ENCODE measurements at places on chromosomes 3 and 15.

DNA sequence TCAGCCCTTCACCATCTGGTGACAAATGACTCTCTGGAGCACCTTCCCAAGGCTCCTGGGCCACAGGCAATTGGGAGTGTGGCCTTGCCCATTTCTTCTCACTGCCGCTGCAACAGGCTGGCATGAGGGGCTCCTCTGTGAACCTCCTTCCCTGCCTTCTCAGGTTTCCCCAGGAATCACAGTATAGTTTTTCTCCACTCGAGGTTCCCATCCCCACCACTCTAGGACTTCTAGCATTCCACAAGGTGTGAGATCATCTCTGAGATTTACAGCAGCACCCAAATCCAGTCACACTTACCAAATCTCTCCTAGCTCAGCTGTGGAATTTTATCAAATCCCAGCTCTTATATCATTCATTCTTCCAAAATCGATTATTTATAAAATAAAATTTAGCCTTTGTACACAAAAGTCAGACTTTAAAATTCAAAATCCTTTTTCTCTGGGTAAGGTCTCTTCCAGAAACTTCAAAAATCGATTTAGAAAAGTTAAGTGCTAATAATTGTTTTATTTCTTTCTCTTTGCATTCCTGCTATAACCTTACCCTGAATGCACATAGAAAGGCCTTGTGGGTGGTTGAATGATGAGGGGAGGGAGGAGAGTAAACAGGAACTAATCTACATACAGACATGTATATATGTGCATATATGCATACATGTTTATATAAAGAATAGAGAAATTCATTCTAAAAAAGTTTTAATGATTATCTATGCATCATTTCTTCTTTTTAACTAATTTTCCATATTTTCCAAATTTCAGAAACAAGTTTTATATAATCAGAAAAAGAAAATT is 18.9 kb upstream of the ATP13A4 start:
- DNase-seq: no peak

DNA sequence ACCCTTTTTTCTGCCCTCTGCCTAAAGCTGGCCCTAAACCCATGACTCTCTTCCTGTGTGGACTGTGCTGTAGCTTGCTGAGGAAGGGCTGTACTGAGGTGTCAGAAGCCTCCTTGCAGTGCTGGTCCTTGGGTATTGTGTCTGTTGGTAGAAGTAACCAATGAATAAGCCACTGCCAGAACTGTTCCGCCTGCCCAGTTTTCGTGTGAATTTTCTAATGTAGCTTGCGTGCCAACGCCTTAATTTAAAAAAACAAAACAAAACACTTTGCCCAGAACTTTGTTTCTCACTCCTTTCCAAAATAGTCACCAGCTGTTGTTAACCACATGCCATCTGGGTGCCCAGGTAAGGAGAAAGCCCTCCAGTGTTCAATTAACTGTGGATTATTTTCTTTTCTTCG is 101.9 kb downstream of the KLHL25 start:
- no peak for DNase-seq

DNA sequence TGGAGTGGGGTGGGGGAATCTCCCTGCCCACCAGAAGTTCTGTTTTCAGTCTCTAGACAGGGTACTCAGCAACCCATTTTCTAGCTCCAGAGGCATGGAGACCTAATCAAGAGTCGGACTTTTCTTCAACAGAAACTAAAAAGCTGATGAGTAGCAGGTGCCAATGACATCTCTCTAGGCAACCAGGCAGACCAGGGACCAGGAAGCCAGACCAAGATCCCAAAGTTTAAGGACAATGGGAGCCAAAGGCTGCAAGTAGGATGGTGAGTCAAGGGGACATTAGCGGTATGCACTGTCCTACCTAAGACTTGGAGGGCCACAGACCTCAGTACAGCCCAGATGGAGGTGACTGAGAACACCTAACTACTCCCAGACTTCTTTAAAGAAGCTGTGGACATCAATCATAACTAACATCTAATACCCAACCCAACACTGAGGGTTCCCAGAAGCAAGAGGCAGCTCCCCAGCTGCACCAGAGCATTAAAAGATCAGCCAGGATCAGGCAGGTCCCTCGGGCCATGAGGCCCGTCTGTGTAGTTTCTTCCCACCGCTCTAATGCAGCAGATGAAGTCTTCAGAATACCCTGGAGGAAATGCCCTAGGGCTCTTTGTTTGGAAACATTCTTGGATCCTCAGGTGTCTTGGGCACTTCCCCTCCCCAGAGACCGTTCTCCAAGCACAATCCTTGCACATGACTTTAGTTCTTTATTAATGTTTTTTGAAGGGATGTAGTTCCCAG is 979 bp downstream of the CCDC71 start:
- DNase-seq: no peak

DNA sequence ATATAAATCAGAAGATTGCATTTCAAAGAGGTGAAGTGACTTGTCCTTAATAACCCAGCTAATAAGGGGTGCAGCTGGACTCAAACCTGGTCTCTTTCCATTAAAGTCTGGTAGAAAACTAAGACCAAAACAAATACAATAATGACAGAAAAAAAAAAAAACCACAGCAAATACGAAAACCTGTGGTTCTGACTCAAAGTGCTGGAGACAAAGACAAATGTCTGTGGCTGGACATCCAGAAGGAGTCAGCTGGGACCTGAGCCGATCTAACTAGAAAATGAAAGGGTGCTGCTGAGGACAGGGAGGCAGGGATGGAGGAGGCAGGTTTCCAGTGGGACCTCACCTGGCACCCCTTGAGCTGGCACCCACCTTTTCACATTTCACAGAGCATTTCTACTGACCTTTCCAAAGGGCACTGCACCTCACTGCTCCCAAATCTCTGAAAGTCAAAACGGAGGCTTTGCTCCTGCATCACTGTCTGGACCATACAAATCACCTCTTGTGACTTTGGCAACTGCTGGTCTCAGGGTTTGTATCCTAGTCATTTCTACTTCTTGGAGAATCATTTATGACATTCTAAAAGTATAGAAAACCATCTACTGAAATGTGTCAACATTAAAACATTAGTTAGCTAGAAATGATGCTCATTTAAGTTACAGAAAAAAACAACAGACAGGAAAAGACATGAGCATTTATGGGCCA is 61.7 kb downstream of the CCNL1 start:
- no peak for DNase-seq

- DNase-seq: no peak
Measured at GRCh38 chr15:72790302-72790910, 6.8 kb upstream of the ADPGK start.

GRCh38 chr3:28917895-28918475 is 362.9 kb upstream of the RBMS3 start:
- no peak for DNase-seq

GRCh38 chr3:124117486-124117885 is 125.6 kb upstream of the ROPN1 start:
- DNase-seq: no peak

DNA sequence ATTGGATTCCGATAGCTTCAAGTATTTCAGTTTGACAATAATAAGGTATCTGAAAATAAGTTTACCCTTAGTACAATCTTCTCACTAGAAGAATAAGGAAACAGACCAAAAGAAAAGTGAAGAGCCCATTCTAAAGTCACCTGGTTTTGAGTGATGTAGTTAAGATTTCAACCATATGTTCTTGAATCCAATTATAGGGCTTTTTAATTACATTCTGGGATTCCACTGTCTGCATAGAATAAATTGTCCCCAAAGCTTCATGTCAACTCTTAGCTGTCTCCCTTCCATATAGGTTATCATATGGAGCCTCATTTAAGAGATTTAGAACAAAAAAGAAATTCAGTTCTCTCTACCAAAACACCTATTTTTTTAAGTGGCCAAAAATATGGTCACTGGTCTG is 1158.8 kb downstream of the IGSF11 start:
- no peak for DNase-seq

- DNase-seq: no peak
Measured at GRCh38 chr15:52207191-52207590, 16.0 kb upstream of the GNB5 start.

GRCh38 chr15:87907676-87908446 is 348.7 kb downstream of the NTRK3 start:
- no peak for DNase-seq

- no peak for DNase-seq
Measured at GRCh38 chr15:90807074-90807785, 61.2 kb upstream of the FURIN start.

DNA sequence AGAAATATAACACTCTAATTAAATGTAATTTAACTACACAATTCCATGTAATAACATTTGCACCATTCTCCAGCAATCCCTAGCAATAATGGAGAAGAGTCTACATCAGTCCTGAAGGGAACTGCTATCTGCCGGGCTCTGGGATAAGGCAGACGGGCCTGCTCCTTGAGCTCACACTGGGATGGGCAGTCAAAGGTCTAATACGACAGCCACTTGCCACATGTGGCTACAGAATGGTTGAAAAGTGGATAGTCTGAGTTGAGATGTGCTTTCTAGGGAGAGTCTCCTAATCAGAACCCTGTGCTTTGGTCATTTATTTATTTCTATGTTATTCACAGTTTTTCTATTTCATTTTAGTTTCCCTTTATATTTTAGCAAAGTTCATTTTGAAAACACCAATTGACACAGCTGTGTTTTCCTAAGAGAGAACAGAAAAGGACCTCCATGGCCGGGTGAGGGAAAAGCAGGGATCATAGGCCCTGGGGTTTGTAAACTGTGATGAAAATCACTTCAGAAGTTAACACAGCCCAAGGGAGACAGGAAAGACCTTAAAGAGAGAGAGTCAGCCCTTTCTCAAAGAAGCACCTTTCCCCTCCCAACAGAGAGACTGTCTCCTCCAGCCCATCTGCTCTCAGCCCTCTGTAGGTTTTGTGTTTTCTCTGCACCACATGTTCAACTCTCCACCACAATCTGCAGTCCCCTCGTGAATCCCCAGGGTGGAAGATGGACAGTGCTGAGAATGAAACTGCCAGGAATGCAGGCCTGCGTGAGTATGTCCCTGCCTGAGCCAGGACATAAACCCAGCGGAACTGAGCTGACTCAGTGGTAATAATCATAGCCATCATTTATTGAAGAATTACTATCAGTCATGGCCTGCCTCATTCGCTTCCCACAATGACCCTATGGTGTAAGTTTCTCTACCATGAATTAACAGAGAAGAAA is 11.6 kb downstream of the FSIP1 start:
- DNase-seq: no peak

DNA sequence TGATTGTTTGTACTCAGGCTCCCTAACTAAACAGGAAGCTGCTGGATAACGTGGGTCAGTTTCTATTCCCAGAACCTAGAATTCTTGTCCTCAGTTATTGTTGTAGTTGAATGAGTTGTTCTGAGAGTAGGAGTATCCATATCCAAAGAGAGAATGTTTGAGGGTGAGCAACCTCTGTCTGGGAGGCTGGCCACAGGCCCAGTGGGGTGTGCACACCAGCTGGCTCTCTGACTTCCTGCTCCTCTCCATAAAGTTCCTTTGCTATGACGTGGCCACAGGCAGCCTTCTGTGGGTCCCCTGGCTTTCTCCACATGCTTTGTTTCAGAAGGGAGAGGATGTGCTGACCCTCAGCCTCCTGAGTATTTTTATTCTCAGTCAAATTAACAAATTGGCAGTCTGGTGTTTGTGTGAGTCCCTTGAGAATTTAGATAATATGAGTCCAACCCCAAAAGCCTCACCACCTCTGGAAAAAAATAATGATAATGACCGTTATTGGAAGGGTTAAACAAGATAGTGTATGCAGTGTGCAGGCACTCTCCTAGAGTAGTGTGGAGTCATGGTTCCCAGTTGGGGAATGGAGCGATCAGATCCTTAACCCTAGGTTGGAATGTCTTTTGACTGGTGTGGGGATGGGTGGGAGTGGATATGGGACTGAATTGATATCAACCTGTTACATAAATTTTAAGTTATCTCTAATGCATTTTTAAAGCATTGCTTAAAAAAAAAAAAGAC is 47.6 kb upstream of the MED12L start:
- no peak for DNase-seq

DNA sequence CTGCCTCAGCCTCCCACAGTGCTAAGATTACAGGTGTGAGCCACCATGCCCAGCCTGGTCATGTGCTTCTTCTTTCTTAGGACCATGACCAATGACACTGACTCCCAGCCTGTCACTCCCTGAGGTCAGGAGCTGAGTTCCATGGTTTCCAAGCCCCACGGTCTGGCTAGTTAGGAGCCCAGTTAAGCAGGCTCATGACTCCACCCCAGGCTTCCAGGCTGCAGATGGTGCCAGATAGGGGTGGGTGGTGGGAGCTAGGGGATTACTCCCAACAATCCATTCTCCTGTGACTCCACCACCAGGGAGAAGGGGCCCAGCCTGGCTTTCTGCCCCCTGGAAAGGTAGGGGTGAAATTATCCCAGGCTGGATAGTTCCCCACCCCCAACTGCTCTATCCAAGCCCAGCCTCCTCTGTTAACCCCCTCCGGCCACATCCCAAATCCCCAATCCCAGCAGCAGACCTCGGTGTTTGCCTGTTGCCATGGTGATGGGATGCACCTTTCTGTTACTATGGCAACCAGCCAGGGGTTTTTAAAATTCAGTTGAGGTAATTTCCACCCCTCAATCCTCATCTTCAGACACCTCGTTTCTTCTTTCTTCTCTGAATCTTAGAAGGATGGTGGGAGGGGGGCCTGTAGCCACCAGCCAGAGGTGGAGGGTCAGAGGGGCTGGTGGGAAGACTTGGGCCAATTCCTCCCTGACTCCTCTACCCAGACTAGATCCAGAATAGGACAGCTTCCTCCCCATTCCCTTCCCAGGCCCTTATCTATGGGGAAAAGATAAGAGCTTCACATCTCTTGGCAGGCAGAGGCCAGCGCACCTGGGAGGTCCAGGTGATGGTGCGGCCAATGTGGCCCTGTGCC is 22.5 kb upstream of the SEMA3F start:
- DNase-seq: no peak

GRCh38 chr15:45521596-45522327 is 793 bp downstream of the SLC30A4 start:
- no peak for DNase-seq
